ENCODE measurements at places on chromosomes 2 and 18. TPM values are rescaled to one million over a fixed set of nuclear protein-coding genes. Genes with fewer than 3 reads are reported as not detected.
A peak's percentile ranks its signal among the peaks of the same experiment; 100 is the strongest.

GRCh38 chr2:40404517-40404916 lies 47.4 kb downstream of the SLC8A1 start:
- H3K27ac ChIP-seq, result no peak overlapping the region
- no peaks in the 10 kb centered on the region for H3K27me3 ChIP-seq
- H3K36me3 ChIP-seq, result no peaks in the 10 kb centered on the region
- no peak for DNase-seq

- H3K36me3 ChIP-seq, result no peaks in the 10 kb centered on the region
- H3K27me3 ChIP-seq, result no peaks in the 10 kb centered on the region
- no peak overlapping the region for H3K4me3 ChIP-seq
Measured at GRCh38 chr18:23682472-23682871, 6.8 kb upstream of the LAMA3 start.

DNA sequence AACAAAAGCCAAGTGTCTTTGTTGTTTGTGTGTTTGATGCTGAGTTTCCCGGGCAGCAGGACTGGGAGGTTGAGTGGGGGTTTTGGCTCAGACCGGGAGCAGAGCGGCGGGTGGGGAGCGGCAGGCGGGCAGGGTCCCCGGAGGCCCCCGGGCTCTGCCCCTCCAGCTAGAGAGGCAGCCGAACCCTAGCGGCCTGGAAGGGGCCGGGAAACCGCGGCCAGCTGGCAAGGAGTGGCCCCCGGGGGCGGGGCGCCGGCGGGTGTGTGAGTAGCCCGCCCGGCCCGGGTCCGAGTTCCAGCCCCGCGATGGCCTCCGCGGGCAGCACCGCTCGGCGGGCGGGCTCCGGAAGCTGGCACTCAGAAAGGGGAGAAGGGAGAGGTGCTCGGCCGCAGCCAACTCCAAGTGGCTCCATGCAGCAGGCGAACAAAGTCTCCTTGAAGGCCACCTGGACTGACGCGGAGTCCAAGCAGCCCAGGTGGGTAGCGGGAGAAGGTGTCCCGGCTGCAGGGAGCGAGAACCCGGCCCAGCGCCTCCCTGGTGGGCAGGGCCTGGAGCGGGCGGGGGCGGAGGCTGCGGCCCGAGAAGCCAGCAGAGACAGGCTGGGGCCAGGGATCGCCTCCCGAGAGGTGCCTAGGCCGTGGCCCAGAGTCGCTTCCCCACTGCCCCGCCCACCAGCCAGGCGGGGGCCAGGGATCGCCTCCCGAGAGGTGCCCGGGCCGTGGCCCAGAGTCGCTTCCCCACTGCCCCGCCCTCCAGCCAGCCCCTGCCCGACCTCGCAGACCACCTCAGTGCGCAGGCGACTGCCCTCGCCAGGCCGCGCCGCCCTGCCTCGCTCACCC lies at the start of gene ANKRD53:
TSS of gene ANKRD53 (plus strand) at position 290 of the 839 bp plus-strand sequence. CDS start at position 306, 16 bp downstream.
- peaks cover 17% of the 10 kb centered on the region for H3K4me1 ChIP-seq
- peak within 1 kb of the TSS; percentile 68 for H3K4me3 ChIP-seq
- peak within 1 kb of the TSS; percentile 82 for H3K27ac ChIP-seq
- no peak for DNase-seq

GRCh38 chr18:24659827-24660720 lies 199.6 kb downstream of the HRH4 start:
- H3K4me1 ChIP-seq, result no peaks in the 10 kb centered on the region
- H3K4me3 ChIP-seq, result no peak overlapping the region

DNA sequence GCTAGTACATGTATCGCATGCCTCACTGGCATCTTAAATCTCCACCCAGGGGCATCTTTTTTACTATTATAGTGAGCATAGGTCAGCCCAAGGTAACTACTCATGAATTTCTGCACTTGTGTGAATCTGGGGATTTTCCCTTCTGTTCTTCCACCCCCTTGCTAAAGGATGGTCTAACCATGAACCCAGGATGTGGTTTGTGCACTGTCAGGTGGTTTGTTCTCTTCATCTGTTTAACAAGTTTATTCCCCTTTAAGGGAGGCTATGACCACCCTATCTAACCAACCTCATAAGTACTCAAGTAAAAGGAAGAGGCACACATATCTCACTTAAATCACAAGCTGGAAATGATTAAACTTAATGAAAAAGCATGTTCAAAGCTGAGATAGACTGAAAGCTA lies 243.0 kb downstream of the RPRM start:
- no peak overlapping the region for H3K4me3 ChIP-seq
- no peak for DNase-seq
- no peak overlapping the region for H3K27ac ChIP-seq
- H3K4me1 ChIP-seq, result no peaks in the 10 kb centered on the region
- H3K36me3 ChIP-seq, result no peaks in the 10 kb centered on the region

DNA sequence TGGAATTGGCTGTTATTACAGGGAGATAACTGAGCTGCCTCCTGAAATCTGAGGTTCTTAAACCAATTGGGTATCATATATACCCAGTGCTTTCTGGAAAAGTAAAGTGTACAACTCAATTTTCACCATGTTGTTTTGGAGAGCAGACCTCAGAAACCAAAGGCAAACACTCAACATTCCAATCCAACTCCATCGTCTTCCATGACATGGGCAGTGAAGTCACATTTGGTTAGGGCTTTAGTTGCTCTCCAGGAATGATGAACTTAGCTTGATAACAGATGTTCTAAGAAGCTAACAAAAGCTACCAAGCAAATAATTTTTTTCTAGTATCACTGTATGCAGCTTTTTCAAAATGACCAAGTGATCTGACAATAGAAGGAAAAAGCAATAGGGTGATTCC lies 107.0 kb upstream of the SLC35G4 start:
- no peak for DNase-seq
- H3K36me3 ChIP-seq, result no peaks in the 10 kb centered on the region
- H3K4me3 ChIP-seq, result no peak overlapping the region
- no peak overlapping the region for H3K27ac ChIP-seq

GRCh38 chr2:233060501-233060979 lies 398 bp downstream of the INPP5D start:
- H3K4me1 ChIP-seq, result no peaks in the 10 kb centered on the region
- H3K27ac ChIP-seq, result no peak overlapping the region
- no peaks in the 10 kb centered on the region for H3K27me3 ChIP-seq

DNA sequence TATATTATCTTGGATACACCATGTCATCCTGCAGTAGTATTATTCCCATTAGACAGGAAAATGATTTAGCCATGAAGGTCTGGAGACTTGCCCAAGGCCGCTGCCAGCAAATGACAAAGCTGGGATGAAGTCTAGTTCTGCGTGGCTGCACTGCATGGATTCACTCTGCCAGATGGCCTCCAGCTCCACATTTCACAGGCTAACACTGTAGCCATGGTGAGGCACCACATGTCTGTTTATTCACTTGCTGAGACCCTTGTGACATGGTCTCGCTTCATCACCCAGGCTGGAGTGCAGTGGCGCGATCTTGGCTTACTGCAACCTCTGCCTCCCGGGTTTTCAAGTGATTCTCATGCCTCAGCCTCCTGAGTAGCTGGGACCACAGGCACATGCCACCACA lies 31.5 kb upstream of the SCG2 start:
- H3K27ac ChIP-seq, result no peak overlapping the region
- H3K4me3 ChIP-seq, result no peak overlapping the region
- DNase-seq, result no peak
- no peaks in the 10 kb centered on the region for H3K36me3 ChIP-seq

DNA sequence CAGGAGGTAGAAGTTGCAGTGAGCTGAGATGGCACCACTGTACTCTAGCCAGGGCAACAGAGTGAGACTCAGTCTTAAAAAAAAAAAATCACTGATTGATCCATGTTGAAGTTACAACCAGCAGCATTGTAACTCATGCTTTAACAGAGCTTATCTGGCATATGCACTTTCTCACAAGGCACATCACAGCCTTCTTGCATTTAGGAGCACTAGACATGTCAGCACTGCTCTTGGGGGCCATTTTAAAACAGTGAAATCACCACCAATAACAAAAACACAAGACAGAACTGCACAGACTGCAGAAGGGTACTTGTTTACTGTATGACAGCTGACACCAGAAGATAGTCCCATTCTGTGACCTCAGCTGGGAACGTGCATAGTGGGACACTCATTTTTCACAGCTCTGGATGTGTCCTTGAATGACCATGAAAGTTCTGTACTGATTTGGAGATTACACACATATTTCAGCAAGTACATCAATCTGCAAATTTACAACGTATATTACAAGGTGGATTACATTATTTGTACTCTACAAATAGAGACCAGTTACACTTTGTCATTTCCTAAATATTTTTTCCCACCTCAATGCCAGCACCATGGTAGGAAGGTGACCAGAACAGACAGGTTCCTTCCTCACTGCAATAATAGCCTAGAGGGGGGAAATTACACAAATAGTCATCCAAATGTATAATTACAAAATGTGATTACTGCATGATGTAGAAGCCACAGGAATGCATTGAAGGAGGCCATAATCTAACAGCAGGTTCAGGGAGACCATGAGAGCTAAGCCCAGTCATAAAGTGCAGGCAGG lies 35.1 kb downstream of the CCBE1 start:
- H3K4me3 ChIP-seq, result no peak overlapping the region
- H3K4me1 ChIP-seq, result peaks cover 16% of the 10 kb centered on the region
- H3K36me3 ChIP-seq, result no peaks in the 10 kb centered on the region
- H3K27ac ChIP-seq, result no peak overlapping the region
- no peaks in the 10 kb centered on the region for H3K27me3 ChIP-seq

DNA sequence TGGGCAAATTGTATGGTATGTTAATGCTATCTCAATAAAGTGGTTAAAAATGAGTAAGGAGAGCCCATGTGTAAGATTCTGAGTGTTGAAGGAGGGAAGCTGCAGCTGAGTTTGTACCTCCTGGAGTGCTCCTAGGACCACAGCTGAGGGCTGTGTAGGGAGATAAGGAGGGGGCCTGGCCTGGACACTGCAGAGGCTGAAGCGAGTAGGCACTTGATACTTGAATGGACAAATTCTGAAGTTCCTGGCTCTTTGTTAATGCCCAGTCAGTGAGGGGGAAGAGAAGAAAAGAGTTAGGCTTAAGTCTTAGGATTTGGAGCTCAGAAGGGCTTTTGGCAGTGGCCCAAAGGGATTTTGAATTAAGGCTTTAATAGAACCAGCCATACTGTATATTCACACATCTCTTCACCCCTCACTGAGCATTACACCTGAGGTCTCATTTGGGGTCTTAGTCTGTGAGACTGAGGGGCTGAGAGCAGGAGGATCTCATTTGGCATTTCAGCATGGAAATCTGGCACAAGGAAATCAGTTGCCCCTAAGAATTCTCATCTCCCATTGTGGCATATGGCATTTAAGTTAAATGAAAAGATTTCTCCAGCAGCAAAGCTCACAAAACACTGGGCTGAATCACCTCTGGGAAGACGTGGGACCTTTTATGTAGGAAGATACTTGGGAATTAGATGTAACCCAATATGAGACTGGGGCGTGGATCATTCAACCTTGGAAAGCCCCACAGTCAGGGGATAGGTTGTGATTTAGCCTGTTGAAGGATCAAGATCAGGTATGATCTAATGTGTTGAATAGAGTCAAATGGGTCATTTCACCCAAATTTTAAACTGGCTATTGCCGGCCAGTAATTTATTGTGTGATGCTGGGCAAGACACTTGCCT lies 46.8 kb downstream of the LIPG start:
- H3K4me1 ChIP-seq, result peaks cover 38% of the 10 kb centered on the region
- no peaks in the 10 kb centered on the region for H3K27me3 ChIP-seq
- no peaks in the 10 kb centered on the region for H3K36me3 ChIP-seq
- DNase-seq, result peak; percentile 0

DNA sequence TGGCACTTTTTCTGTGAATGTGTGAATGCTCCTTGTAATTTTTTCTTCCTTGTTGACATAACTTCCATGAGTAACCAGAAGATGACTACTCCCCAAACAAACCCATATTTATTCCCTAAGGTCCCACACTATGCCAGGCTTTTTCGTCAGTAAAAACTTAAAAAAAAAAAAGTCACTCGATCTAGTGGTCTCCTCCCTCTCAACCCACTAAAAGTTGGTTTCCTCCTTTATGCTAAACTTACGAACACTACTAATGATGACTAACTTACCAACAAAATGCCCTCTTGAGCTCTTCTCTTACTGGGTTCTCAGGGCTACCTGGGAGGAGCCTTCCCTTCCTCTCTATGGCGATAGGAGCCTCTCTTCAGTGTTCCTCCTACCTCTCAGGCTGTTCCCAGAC lies 18.2 kb downstream of the ACVR1 start:
- H3K4me3 ChIP-seq, result no peak overlapping the region
- H3K36me3 ChIP-seq, result peaks cover 15% of the 10 kb centered on the region
- no peak for DNase-seq
- peaks cover 24% of the 10 kb centered on the region for H3K4me1 ChIP-seq
- H3K27me3 ChIP-seq, result no peaks in the 10 kb centered on the region
- no peak overlapping the region for H3K27ac ChIP-seq

The CRACDL gene
- total RNA-seq, result 12.9 TPM

The CACNB4 gene
- total RNA-seq, result 0.49 TPM

DNA sequence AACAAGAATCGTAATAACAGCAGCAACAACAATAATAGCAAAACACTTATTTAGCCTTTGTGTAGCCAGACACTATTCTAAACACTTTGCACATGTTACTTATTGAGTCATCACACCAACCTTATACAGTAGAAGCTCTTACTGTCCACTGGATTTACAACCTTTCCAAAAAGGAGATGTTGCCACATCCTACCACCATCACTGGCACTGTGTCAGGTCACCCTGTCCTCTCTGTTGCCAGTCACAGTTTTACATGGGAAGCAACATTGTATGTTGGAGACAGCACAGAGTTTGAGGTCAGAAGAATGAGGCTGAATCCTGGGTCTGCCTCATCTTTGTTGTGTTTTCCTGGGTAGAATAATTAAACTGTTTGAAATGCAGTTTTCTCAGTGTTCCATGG lies 201.4 kb upstream of the EPAS1 start:
- no peak overlapping the region for H3K4me3 ChIP-seq
- no peak overlapping the region for H3K27ac ChIP-seq
- peaks cover 5% of the 10 kb centered on the region for H3K36me3 ChIP-seq
- DNase-seq, result peak; percentile 20
- H3K4me1 ChIP-seq, result peaks cover 20% of the 10 kb centered on the region
- H3K27me3 ChIP-seq, result no peaks in the 10 kb centered on the region

The NAPG gene
- total RNA-seq, result 32.2 TPM

- DNase-seq, result no peak
- H3K4me1 ChIP-seq, result no peaks in the 10 kb centered on the region
- no peaks in the 10 kb centered on the region for H3K36me3 ChIP-seq
Measured at GRCh38 chr2:100270381-100271146, 51.7 kb downstream of the LONRF2 start.

DNA sequence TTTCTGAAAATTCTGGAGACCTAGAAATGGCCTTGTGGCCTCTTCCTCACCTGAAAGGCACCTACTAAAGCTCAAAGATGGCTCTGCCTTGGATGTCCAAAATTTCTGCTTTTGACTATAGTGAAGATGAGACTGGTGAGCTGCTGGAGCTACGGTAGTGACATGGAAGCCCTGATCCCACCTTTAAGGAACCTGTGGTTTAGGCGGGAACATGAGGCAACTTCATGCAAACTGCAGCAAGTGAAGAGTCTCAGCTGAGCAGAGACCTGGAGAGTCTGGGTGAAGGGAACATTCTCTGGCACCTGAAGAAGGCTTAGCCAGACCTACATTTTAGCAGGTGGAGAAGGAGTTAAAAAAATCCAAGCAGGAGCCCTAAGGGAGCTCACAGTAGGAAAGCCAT lies 40.0 kb downstream of the GORASP2 start:
- H3K27me3 ChIP-seq, result no peaks in the 10 kb centered on the region
- H3K27ac ChIP-seq, result no peak overlapping the region
- peaks cover 45% of the 10 kb centered on the region for H3K36me3 ChIP-seq

The FAM228A gene
- not detected for total RNA-seq

Data from MCF 10A (cell line).